Activated CD4-positive, alpha-beta T cell treated with anti-CD3 and anti-CD28 coated beads, Interleukin-2, amount 10 ng/mL, durations not matched to agents 24 days and 14 days (primary cell): ENCODE measurements at places on chromosomes 6 and 20.

DNA sequence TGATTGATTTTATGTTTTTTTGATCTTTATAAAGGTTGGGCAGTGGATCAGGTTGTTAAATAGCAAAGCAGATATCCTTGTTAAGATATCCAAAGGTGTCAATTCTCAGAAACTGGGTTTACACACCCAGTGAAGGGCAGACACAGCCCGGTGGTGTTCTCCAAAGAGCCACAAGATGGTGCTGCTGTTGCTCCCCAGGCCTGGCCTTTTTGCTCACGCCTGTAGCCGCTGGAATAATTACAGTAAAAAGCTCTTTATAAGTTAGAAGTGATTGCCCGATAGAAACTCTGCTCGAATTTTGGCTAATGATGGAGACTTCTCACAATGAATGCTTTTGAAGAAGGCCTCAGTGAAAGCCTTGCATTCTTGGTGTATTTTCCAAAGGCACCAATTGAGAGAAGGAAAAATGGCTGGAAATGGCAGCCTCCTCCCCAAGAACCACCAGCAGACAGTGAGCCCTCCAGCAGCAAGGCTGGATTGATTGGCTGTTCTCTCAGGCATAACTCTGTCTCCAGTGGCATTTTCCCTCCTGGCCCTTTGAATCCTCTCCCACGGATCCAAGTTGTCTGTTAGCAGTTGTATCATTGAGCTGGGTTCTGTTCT, 120.5 kb upstream of the CHD6 start:
- H3K4me3 ChIP-seq: no peak overlapping the region
- DNase-seq: peak; percentile 80
- H3K27ac ChIP-seq: no peak overlapping the region
- no peaks in the 10 kb centered on the region for H3K4me1 ChIP-seq

GRCh38 chr6:13375360-13375878, 47.1 kb upstream of the TBC1D7 start:
- peak overlapping the region; percentile 39 for H3K27ac ChIP-seq
- peaks cover 6% of the 10 kb centered on the region for H3K36me3 ChIP-seq
- peaks cover 19% of the 10 kb centered on the region for H3K4me1 ChIP-seq
- H3K27me3 ChIP-seq: no peaks in the 10 kb centered on the region

DNA sequence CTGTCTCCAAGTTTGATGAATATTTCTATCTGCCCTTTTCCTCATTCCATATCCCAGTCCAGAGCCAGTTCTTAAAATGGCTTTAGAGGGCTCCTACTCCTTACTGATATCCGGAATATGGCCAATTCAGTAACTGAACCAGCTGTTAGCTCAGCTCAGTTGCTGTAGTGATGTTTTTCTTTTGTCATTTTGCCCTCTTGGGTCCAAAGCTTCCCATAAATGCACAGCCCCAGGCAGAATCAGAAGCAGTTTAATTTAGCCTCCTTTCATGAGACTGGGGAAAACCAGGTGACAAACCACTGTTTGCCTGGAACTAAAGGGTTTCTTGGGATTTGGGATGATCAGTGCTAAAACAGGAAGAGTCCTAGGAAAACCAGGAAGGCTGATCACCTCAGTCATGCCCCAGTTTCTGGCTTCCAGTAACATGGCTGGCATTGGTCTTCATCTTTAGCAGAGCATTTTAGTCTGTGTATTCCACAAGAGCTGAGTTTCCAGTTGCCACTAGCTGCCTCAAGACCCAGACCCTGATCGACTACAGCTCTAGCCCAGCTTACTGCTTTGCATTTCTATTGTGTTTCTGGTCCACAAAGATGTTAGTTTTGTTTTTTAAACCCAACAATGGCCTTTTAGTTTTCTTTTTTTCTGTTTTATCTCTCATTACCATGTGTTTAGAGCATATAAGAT, 40.6 kb upstream of the REV3L start:
- H3K4me1 ChIP-seq: peaks cover 26% of the 10 kb centered on the region
- DNase-seq: no peak
- no peaks in the 10 kb centered on the region for H3K27me3 ChIP-seq
- no peak overlapping the region for H3K4me3 ChIP-seq
- peaks cover under 1% of the 10 kb centered on the region for H3K36me3 ChIP-seq

- H3K4me3 ChIP-seq: no peak overlapping the region
- peaks cover 12% of the 10 kb centered on the region for H3K27me3 ChIP-seq
- no peak overlapping the region for H3K27ac ChIP-seq
- H3K4me1 ChIP-seq: peaks cover 4% of the 10 kb centered on the region
- no peaks in the 10 kb centered on the region for H3K36me3 ChIP-seq
- no peak for DNase-seq
Observed at GRCh38 chr6:159119791-159120190, 49.4 kb upstream of the FNDC1 start.

DNA sequence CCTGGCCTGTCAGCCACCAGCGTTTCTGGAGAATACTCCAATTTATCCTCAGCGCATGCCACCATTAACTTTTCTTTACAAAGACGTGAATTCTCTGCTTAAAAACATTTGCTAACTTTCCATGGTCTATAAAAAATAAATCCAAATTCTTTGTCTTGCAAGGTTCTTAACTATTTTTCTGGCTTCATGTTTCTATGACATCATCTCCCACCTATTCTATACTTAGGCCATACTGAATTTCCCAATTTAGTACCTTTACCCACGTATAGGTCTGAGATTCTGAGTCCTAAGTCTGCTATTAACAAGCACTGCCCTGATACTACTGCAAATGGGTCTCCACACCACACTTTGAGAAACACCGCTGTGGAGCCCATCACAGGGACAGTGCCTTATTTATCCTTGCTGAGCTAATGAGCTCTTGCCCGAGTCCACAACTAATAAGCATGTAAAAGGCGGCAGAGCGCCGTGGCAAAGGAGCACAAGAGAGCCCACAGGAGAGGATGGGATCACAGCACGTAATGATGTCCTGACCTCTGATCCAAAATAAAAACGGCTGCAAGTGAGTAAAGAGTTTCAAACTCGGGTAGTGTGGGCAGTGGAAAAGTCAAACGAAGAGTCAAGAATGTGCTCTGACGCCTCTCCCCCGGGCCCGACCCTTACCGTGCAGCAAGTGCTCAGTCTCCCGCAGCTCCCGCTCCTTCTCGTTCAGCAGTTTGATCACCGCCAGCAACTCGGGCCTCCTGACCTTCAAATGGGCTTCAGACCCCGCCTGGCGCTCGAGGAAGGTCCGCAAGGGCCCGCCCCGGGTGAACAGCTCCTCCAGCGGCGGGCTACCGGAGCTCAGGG, 519 bp downstream of the MTRF1L start:
- H3K4me3 ChIP-seq: peak overlapping the region; percentile 97
- peaks cover 12% of the 10 kb centered on the region for H3K27me3 ChIP-seq
- H3K36me3 ChIP-seq: peaks cover 32% of the 10 kb centered on the region
- peak; percentile 70 for DNase-seq
- peak overlapping the region; percentile 88 for H3K27ac ChIP-seq
- H3K4me1 ChIP-seq: peaks cover 31% of the 10 kb centered on the region

DNA sequence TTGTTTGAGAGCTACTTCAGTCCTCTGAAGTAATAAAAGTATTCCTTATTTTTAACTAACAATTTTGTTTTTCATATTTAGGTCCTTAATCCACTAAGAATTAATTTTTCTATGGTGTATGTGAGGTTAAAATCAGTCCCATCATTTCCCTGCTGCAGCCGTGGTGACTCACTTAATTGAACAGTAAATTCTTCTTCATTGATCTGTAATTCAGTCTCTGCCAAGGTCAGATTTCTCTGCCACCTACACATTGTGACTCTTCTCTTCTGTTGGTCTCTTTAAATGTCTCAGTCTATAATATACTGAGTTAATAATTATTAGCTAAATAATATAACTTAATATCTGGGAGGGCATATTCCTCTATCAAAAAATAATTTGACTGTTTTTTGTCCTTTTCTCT, 262.3 kb downstream of the UTRN start:
- DNase-seq: peak; percentile 4
- peaks cover 68% of the 10 kb centered on the region for H3K36me3 ChIP-seq
- no peak overlapping the region for H3K4me3 ChIP-seq
- H3K4me1 ChIP-seq: peaks cover 7% of the 10 kb centered on the region
- H3K27me3 ChIP-seq: no peaks in the 10 kb centered on the region

DNA sequence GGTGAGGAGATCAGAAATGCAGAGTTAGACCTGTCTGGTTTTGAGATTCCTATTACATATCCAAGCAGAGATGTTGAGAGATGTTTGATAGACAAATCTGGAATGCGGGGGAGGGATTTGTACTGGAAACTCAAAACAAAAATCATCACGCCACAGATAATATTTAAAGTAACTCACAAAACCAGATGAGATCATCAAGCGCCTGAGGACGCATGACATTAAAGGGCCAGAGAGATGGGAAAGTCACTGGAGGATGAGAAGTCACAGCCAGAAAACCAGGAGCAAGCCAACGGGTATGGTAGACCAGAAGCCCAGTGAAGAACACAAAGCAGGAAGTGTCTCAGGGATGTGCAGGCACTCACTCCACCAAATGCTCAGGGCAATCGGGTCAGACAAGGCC, 87.7 kb downstream of the DLL1 start:
- DNase-seq: peak; percentile 44
- no peaks in the 10 kb centered on the region for H3K4me1 ChIP-seq
- H3K36me3 ChIP-seq: no peaks in the 10 kb centered on the region
- H3K4me3 ChIP-seq: no peak overlapping the region
- H3K27me3 ChIP-seq: peaks cover 3% of the 10 kb centered on the region
- no peak overlapping the region for H3K27ac ChIP-seq

- peaks cover 35% of the 10 kb centered on the region for H3K36me3 ChIP-seq
- H3K27ac ChIP-seq: no peak overlapping the region
- peaks cover 12% of the 10 kb centered on the region for H3K4me1 ChIP-seq
- DNase-seq: no peak
Observed at GRCh38 chr6:118594877-118595276, 46.8 kb downstream of the PLN start.

- no peaks in the 10 kb centered on the region for H3K36me3 ChIP-seq
- H3K27ac ChIP-seq: no peak overlapping the region
- DNase-seq: peak; percentile 93
- peaks cover 21% of the 10 kb centered on the region for H3K27me3 ChIP-seq
- H3K4me3 ChIP-seq: peak overlapping the region; percentile 64
- H3K4me1 ChIP-seq: no peaks in the 10 kb centered on the region
Observed at GRCh38 chr20:59403261-59403961, 103.0 kb downstream of the EDN3 start.

GRCh38 chr20:10249048-10249770, 30.6 kb downstream of the SNAP25 start:
- no peak for DNase-seq
- no peak overlapping the region for H3K4me3 ChIP-seq
- no peaks in the 10 kb centered on the region for H3K4me1 ChIP-seq
- H3K27ac ChIP-seq: no peak overlapping the region

DNA sequence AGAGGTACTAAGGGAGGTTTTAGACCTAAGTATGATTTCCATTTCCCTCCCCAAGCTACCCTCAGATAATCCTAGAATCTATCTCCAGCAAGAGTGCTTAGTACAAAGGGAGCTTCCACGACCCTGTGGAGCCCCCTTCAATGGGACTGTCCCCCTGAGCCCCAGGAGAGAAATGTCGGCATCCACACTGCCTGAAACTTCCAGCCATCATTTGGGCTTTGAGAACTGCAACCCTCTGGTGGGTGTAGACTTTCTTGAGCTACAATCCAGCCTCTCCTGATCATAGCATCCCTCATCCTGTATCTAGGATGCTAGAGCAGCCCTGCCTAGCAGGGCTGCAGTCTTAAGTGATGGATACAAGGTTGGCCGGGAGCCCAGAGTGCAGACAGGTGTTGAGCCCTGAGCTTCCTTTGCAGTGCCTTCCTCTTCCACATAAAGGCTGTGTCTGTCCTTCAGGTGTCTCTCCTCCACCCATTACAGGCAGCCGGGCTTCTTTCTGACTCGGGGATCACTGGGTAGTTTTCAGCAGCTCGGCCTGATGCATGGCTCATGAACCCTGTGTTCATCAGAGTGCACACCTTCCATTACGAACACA, 424.5 kb downstream of the PREX1 start:
- no peak for DNase-seq
- H3K4me3 ChIP-seq: no peak overlapping the region
- H3K4me1 ChIP-seq: no peaks in the 10 kb centered on the region
- no peaks in the 10 kb centered on the region for H3K36me3 ChIP-seq
- H3K27me3 ChIP-seq: peaks cover 2% of the 10 kb centered on the region
- H3K27ac ChIP-seq: no peak overlapping the region

DNA sequence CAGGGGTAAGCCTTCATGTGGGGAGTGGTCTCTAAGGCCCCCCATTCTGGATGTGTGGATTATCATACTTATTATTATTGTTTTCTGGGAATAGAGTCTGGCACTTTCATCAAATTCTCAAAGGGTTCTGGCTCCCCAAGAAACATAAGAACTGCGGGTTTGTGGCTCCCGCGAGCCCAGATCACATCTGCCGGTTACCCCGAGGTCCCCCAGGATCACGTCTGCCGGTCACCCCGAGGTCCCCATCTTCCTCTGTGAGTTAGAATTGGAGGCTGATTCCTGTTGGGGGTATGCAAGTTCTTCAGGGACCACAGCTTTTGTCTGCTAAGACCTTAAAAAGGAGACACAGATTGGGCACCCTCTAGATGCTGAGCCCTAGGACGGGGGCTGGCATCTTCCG, 116.7 kb upstream of the FRMD1 start:
- H3K36me3 ChIP-seq: no peaks in the 10 kb centered on the region
- no peak overlapping the region for H3K4me3 ChIP-seq
- DNase-seq: no peak
- H3K27ac ChIP-seq: no peak overlapping the region
- no peaks in the 10 kb centered on the region for H3K27me3 ChIP-seq
- no peaks in the 10 kb centered on the region for H3K4me1 ChIP-seq

GRCh38 chr6:5995658-5995948, 11.1 kb downstream of the NRN1 start:
- DNase-seq: peak; percentile 72
- H3K4me1 ChIP-seq: peaks cover 47% of the 10 kb centered on the region
- H3K36me3 ChIP-seq: peaks cover 22% of the 10 kb centered on the region
- H3K27me3 ChIP-seq: peaks cover 85% of the 10 kb centered on the region
- peak overlapping the region; percentile 88 for H3K4me3 ChIP-seq

- no peak for DNase-seq
- H3K4me3 ChIP-seq: no peak overlapping the region
- peaks cover 6% of the 10 kb centered on the region for H3K4me1 ChIP-seq
- peaks cover 9% of the 10 kb centered on the region for H3K36me3 ChIP-seq
- H3K27ac ChIP-seq: no peak overlapping the region
Observed at GRCh38 chr6:42808492-42809483, 26.9 kb downstream of the BICRAL start.

- H3K27ac ChIP-seq: no peak overlapping the region
- H3K27me3 ChIP-seq: no peaks in the 10 kb centered on the region
- no peak overlapping the region for H3K4me3 ChIP-seq
- no peaks in the 10 kb centered on the region for H3K36me3 ChIP-seq
- H3K4me1 ChIP-seq: no peaks in the 10 kb centered on the region
Observed at GRCh38 chr6:101545191-101545590, 151.7 kb downstream of the GRIK2 start.

DNA sequence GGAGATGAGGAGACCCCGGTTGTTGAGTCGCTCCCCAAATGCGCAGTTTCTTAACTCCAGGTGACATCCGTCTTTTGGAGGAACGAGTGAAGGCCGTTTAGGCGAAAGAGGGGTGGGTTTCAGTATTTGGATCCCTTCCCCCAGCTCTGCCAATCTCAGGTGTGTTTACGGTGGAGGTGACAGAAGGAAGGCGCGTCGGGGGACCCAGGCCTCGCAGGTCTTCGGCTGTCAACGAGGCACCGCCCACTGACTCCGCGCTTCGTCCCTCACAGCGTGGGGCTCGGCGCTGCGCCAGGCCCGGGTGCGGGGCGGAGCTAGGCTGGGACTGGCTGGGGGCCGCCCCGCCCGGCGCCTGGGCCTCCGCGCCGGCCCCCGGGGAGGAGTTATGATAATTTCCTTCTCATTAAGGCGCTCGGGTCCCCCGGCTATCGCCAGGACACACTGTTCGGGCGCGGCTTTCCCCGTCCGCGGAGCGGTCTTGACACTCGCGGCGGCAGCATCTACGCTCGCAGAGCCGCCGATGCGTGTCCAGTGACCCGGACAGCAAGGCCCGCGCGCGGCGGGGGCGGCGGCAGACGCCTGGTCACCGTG, at the start of gene TFAP2C:
TFAP2C (plus strand) TSS at position 434 of the 591 bp plus-strand sequence. CDS start 239 bp downstream, outside the sequence.
- H3K27me3 ChIP-seq: peaks cover 70% of the 10 kb centered on the region
- DNase-seq: peak; percentile 73
- no peaks in the 10 kb centered on the region for H3K36me3 ChIP-seq
- peak within 1 kb of the TSS; percentile 61 for H3K4me3 ChIP-seq
- H3K4me1 ChIP-seq: peaks cover 6% of the 10 kb centered on the region
